ENCODE measurements at places on chromosomes 1 and 21.

DNA sequence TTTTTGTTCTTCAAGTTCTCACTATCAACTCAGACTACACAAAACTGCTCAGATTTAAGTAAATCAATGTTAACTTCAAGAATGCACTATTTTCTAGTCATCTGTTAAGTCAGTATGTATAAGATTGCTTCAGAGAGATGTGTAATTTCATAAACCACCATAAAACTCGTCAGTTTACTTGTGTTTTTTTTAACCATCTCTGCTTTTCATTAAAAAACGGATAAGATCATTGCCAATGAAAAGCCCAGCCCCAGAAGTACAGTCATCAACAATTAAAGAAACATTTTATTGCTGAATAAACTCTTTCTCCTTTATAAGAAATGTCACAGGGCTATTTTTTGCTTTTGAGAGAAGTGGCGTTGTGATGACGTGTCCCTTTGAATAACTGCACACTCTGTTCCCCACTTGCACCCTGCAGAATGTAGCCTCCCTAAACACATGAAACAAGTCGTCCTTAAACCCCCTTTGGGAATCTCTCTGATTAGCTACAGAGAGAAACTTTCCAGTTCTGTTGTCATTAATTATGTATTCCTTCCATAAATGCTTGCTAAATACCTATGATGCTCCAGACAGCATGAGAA, 202.7 kb upstream of the FOXD3 start:
- no peak for DNase-seq

GRCh38 chr1:207420109-207420508, 34.0 kb upstream of the CR2 start:
- DNase-seq: no peak

GRCh38 chr1:104459886-104460285, 710.2 kb downstream of the AMY1C start:
- DNase-seq: no peak

- no peak for DNase-seq
Measured at GRCh38 chr1:232390590-232390989, 239.3 kb downstream of the SIPA1L2 start.

DNA sequence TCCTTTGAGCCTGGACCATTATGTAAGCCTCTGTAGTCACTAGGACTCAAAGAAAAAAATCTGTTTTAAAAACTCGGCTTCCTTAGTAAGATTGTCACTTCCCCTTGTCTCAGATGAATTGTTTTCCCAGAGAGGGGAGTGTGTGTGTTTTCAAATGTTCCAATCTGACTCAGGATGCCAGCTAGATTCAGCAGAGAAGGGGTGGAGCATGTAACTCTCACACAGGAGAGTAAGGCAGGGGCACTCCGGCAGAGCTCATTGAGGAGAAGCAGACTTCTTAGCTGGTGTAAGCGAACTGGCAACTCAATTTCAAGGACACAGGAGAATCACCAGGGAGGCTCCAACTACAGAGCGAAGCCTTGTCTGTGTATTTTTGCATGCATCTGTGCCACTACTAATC, 623.2 kb downstream of the LMO4 start:
- DNase-seq: no peak

- DNase-seq: no peak
Measured at GRCh38 chr1:177427811-177428210, 257.1 kb downstream of the BRINP2 start.

DNA sequence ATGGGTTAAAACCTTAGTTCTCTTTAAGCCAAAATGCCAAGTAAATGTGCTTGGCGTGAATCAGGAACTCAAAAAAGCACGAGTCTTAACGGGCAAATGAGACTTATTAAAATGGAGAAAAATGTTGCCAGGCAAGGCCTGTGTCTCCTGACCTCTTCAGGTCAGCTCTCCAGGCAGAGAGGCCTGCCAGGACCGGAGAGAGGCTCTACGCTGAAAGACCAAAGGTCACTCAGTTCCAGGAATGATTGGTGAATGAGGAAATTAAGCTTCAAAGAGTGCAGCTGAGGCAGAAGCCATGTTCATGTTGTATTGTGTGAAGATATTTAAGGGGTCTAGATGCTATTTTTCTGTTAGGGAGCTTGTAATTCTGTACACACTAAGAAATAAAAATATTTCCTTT, 66.6 kb downstream of the SPAG17 start:
- DNase-seq: no peak
